ENCODE measurements at places on chromosomes 12 and 14.

GRCh38 chr14:69260190-69260860, 367 bp downstream of the GALNT16 start:
- DNase-seq: no peak

DNA sequence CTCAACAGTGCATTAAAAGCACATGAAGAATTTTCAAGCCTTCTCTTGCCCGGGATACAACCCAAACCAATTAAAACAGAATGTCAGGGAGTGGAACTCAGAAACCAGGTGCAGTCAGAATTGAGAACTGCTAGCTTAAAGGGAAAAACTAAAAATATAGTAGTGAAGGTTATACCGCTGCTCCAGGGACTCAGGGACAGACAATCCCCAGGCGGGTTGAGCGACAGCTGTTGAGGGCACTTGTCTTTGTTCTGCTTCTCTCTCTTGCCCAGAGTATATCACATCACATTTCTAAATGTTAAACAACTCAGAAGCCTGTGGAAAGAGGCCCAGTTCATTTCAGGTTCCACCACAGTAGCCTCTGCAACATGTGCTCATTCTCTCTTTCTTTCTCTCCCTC, 93.1 kb downstream of the SLC5A8 start:
- no peak for DNase-seq

DNA sequence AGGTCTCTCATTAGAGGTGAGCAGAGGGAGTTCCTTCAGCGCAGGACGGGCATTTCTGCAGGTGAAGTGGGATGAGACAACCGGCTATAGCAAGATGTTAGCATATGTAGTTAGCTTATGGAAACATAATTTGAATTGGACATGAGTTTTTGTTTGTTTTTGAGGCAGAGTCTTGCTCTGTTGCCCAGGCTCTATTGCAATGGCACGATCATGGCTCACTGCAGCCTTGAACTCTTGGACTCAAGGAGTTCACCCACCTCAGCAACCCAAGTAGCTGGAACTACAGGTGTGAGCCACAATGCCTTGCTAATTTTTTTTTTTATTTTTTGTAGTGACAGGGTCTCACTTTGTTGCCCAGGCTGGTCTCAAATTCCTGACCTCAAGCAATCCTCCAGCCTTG, 69.2 kb downstream of the RCOR1 start:
- no peak for DNase-seq

GRCh38 chr12:4719821-4720636, at the start of gene GALNT8:
Gene GALNT8, plus strand, starts transcription at chr12:4720400. Its CDS starts 278 bp downstream, at chr12:4720678.
- DNase-seq: no peak
